ENCODE measurements at places on chromosomes 1 and 21. TPM values are rescaled to one million over a fixed set of nuclear protein-coding genes. Genes with fewer than 3 reads are reported as not detected.

Gene OTUD7B
- 33.7 TPM for total RNA-seq

Gene PADI3
- total RNA-seq, result 0.13 TPM

Gene KCNA10
- not detected for total RNA-seq

GRCh38 chr21:28089599-28090441, 902.9 kb downstream of the LTN1 start:
- DNase-seq, result no peak

DNA sequence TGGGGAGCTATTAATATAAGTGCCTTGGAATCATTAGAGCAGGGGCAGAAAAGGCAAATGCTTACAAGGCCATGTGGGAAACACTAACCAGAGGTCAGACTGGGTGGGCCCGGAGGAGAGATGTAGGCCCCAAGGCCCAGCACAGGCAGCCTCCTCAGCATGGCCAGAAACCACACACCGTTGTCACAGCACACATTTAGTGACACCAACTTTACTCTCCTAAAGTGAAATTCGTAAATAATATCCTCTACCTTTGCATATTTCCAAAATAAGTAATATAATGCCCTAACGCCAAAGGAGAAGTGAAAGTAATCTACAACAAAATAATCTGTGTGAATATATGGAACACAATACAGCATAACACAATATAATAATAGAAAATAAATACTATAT, 62.6 kb downstream of the KIF21B start:
- no peak for DNase-seq

Gene BEND5
- total RNA-seq, result 0.57 TPM

Gene PAPPA2
- 3.1 TPM for total RNA-seq

Gene OR2T11
- total RNA-seq, result not detected

DNA sequence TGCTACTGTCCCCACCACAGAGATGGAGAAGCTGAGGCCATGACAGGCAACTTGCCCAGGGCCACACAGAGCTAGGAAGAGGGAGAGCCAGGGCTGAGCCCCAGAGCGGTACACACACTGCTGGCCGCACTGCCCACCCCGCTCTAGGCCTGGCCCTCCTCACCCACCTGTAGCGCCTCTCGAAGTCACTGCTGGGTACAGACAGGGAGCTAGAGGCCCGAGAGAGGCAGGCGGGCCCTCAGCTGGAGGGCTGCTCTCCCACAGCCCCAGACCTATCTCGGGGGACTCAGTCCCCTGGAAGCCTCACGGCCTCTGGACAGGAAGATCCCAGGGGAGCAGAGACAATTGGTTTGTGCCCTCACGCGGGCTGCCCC, 17.3 kb upstream of the PLEKHG5 start:
- DNase-seq, result no peak

- DNase-seq, result peak; percentile 96
These were observed at the start of gene EPHA2 for GRCh38 chr1:16155537-16156410. Gene EPHA2, minus strand, starts transcription at chr1:16156069. Its CDS starts 137 bp downstream, at chr1:16155932.

- DNase-seq, result no peak
These were observed 506.5 kb downstream of the SMYD3 start for GRCh38 chr1:246000638-246001015.

Gene DIP2A
- total RNA-seq, result 40.4 TPM

DNA sequence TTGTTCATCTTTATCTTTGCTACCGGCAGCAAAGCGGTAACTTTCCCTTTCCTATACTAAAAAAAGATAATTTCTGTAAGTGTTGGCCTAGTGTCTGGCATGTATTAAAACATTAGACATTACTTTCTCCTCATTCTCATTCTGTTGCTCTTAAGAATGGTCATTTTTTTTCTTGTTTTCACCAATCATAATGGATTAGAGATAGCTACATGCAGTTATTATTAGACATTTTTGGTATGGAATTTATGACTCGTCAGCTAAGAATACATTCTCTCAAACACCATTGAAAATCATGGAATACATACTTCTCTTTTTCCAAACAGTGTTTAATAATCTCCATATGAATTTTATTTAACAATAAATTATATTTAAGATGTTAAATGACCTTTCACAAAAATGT, 1154.6 kb downstream of the BRINP3 start:
- no peak for DNase-seq

Gene NHLH1
- 0.12 TPM for total RNA-seq

DNA sequence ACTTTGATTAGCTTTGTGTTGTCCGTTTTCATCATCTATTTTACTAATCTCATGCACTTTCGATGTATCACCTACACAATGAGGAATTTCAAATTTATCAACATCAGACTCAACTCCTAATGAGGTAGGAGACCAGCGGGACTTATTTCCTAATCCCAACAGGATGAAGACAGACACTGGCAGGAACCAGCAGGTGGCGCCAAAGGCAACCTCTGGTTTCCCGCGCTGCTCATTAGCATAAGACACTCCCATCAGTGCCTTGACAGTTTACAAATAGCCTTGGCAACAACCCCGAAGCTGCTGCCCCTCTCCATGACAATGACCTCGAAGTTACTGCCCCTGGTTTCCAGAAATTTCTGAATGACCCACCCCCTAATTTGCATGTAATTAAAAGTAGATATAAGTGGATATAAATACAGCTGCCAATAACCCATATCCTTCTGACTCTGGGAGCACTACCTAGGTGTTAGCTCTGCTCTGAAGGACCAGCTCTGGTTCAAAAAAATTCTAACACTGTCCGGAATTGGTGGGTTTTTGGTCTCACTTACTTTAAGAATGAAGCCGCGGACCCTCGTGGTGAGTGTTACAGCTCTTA, 974.8 kb downstream of the ADGRL2 start:
- DNase-seq, result peak; percentile 23

DNA sequence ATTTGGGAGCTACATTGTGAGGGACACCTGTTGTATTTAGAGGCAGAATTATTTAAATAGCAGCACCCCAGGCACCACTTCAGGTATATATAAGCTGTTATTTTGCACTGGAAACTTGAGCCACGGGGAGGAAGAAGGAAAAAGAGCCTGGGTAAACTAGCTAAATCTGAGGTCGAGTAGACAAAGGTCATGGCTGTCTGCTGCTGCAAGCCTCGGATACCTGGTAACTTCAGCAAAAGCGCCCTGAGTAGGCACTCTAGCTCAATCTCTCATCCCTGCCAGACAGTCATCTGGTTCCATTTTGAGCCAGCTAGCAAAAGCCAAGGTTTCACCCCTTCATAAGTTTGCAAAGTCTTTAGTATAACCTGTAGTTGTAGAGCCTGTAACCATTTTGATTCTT, 101.9 kb upstream of the ZNF644 start:
- DNase-seq, result no peak

GRCh38 chr1:66364578-66365391, 169.2 kb upstream of the SGIP1 start:
- no peak for DNase-seq

Gene CD34
- total RNA-seq, result 8.4 TPM

DNA sequence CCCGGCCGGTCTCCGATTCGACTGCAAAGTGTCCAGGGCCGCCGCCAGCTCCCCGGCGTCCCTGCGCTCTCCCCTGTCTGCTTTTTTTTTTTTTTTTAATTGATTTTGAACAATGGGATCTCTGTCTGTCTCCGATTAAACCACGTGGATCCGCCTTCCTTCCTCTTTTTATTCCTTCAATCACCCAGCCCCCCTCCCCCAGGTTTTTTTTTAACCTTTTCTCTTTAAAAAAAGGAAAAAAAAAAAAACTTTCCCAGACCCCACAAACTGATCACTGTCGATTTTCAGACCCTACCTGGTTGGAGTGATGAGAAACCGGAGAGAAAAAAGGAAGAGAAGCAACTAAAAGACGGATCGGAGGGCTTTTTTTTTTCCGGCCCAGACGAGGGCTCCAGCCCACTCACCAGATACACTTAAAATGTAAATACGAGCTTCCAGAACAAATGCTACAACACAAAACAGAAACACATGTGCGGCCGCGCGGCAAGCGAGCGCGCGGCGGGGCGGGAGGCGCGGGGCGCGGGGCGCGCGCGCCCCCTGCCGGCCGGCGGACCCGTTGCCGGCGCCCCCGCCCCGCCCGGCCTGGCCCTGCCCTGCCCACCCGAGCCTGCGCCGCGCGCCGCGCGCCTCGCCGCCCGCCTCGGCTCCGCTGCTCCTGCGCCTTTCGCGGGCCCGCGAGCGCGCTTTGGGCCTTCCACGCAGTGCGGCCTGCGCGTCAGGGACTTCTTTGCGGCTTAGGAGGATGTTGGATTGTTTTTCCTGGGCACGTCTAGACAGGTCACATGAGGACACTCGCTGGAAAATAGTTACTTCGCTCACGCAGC, at the start of gene RCC2:
Gene RCC2 (minus strand): TSS at position 428 of the 824 bp plus-strand sequence. CDS start 1,163 bp downstream, outside the sequence.
- peak; percentile 54 for DNase-seq

Gene SNIP1
- 17.0 TPM for total RNA-seq

Gene HES3
- not detected for total RNA-seq

Gene KLF17
- total RNA-seq, result not detected

GRCh38 chr1:47776667-47777131, 220.5 kb downstream of the TRABD2B start:
- no peak for DNase-seq

DNA sequence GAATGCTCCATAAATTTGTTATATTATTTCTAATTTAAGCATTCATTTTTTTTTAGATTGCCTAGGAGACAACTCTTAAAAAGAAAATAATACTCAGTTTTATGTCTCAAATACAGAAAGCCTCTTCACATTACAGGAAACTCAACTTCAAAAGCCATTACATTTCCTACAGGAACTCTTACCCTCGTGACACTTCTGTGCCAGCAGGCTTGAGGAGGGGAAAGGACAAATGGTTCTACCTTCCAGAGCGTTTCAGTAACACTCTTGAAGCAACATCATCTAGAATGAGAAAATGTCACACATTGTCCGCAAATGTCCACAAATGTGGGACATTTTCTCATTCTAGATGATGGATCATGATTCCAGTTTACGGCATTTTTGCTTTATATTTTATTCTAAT, 51.7 kb downstream of the PTPN14 start:
- DNase-seq, result no peak

DNA sequence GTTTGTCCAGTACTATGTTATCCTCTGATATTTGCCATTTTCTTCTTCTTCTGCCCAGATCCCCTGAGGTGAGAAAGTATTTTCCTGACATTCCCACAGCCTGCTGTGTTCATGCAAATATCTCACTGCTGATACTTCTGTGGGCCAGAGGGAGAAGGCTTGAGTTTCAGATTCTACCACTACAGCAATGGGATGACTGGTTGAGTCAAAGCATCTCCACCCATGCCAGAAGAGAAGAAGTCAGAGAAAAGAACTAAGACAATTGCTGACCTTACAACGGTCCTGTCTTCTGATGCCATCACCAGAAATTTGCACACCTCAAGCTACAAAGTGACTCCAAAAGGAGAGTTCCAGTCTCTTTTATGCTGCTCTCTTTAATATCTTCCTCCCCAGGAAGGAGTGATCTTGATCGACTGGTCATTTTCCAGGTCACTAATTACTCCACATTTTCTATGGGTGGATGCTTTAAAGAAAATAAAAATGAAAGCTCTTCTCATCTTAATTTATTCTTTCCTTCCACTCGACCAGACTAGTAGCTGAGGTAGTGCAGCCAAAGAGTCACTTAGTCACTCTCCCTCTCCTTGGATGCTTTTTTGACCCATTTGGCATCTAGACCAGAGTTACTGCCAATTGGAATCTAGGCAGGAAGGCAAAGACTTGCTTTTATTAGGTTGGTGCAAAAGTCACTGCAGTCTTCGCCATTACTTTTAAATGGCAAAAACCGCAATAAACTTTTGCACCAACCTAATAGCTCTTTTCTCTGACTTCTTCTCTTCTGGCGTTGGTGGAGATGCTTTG, 195.1 kb downstream of the PTPRC start:
- no peak for DNase-seq

DNA sequence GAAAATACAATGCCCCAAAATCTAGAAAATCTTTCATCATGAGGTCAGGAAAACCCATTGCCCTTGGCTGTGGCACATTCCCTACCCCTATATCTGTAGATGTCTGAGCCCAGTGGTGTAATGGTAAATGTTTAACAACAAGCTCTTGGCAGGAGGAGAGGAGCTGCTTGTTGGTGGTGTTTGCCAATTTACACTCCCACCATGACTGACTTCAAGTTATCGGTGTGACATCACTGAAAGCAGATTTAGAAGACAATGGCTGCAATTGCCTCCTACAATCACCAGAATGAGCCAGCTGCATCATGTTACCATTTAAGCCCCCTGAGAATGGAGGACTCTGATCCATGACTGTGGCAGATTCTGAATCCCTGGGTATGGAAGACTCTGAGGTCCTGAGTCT, 70.9 kb downstream of the SDC3 start:
- no peak for DNase-seq

DNA sequence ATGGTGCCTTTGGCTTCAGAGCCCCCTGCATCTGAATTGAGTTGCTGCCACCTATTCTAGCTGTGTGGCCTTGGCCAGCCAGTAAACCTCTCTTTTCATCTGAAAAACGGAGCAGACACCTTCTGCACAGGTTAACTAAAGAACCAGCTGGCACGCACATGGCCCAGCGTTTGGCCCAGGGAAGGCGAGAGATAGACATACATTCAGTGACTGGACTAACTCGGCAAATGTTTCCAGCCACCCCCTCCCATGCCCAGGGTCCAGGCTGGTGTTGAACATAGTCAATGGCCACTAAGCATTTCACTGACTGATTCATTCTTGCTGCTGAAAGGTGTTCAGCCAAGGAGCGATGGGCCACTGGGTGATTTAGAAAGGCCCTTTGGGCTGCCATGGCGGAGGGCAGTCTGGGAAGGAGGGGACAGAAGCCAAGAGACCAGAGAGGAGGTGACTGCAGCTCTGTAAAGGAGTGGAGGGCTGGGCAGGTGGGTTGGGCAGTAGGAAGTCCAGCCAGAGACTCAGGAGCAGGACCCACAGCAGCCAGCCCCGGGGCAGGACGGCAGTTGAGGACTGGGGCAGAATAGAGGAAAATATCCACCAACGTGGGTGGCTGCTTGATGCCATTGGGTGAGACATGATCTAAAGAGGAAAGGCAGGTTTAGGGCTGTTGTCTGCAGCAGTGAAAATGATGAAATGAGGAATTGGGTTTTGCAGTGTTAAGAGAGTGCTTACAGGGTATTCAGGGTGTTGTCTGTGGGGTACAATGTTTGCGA, 184.3 kb downstream of the HIVEP3 start:
- DNase-seq, result no peak

- DNase-seq, result no peak
These were observed 1141.3 kb downstream of the BRINP3 start for GRCh38 chr1:189336115-189337100.

DNA sequence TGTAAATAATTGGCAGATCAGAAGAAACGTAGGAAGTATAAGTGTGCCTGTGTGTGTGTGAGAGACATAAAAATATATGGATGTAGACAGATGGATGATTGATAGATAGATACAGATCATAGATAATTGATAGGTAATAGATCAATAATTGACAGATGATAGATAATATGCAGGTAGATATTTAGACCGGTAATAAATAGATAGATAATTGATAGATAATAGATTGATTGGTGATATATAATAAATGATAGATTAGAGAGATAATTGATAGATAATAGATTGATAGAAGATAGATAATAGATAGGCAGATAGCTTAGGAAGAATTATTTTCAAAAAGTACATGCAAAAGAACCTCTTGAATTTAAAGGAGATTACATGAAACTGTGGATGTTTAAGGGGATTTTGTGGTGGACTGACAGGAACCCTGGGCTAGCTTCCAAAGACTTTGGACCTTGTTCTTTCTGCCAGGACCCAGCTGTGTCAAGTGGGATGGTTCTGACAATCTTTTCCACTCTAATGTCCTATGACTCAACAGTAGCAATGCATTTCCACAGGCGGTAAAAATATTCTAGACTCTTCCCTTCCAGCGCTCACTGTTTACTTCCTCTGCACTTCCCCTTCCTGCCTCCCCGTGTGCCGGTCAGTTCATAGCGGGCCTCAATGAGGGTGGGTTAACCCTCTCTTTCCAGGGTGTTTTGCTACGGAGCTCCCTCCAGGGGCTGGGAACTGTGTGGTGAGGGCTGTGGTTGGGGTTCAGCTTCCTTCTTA, 39.4 kb downstream of the KCNJ15 start:
- no peak for DNase-seq

Data from colonic mucosa (tissue), 4 donors.